ENCODE measurements at places on chromosomes 7 and 10. TPM values are rescaled to one million over a fixed set of nuclear protein-coding genes. Genes with fewer than 3 reads are reported as not detected.

DNA sequence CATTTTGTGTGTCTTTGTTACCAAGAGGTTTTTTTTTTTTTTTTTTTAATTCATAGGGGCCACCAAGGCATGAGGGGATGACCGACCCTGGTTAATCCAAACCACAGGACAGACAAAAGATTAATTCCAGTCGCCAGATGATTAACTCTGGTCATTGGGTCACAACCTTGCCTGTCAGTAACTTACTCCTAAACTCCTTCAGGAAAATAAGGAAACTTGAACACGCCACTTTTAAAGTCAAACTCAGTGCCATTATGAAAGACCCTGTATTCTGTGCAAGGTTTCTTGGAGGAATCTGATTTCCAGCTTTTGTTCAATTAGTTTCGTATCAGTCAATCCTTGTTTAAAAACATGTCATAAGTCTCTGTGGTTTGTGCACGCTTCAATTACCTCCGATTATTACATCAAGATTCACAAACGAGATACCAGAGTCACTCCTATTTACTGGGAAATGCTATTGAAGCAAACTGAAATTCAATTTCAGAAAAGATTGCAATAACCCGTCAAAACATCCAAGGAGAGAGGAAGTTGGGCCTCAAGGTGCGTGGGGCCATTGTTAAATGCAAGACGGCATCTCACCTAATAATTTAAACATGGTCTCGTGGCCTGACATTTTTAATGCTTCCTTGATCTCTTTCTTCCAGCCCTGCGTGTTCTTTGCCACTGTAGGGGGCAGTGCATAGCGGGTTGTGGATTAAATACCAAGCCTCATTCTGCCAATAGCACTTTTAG, 44.0 kb downstream of the NRP1 start:
- DNase-seq = peak; percentile 68

- no peak for DNase-seq
These were observed 11.9 kb downstream of the PKD1L1 start for GRCh38 chr7:47936323-47936722.

DNA sequence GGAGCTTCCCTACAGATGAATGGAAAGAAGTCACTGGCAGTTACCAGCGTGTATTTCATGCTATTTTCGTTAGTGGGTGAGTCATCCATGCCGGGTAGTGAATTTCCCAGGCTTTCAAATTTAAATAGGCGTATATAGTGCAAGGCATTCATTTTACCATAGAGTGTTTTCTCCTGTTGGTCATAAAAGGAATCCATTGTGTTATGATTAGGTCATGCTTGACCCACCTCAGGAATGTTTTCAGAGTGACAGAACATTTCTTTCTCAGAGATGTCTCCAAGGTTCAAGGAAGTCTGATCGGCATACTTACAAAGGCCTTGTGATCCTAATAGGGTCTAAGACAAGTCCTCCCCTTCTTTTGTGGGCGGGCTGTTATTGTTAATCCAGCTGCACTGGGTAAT, 110.7 kb downstream of the AKR1D1 start:
- peak; percentile 17 for DNase-seq

Gene SEMA3C
- 12.4 TPM for total RNA-seq

- DNase-seq = no peak
These were observed 622 bp downstream of the WNT16 start for GRCh38 chr7:121329191-121330052.

- no peak for DNase-seq
These were observed 333.3 kb downstream of the CACNA2D1 start for GRCh38 chr7:82110146-82110840.

GRCh38 chr7:101702362-101702850, 73.3 kb upstream of the MYL10 start:
- peak; percentile 29 for DNase-seq

DNA sequence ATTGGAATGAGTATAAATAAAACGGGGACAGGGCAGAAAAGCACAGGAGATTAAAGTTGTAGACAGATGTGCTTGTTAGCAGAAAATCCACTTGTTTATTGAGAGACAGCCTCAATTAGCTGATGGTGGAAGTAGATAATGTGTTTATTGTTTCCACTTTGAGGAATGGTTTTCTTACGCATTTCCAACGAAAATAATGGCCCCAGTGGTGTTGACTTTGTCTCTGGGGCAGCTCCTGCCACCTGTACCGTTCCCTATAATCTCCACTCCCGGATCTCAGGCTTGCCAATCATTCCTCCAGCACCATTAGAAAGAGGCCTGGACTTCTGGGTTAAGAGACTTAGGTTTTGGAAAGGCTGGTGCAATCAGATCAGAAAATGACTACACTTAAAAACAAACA, 638.7 kb downstream of the PARD3 start:
- no peak for DNase-seq

- DNase-seq = no peak
These were observed 30.1 kb downstream of the C10orf90 start for GRCh38 chr10:126640401-126640800.

DNA sequence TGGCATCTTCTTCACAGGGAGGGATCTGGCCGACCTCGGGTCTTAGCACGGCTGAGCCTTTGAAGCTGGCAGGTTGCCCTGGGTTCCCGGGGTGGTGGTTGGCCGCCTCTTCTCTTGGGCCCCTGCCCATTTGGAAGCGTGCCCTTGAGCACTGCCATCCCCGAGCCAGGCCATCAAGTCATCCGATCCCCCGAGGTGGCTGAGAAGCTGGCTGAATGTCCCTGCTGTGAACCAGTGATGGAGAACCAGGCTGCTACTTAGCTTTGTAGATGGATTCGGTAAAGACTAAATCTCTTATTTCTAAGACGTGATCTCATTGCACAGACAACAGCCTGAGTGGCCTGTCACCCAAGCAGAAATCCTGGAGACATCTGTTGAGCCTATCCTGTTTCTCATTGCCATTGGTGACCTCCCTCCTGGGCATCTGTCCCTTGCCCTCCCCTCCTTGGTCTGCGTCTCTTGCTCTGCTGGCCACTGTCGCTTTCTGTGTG, 74.3 kb downstream of the GRK5 start:
- peak; percentile 78 for DNase-seq

GRCh38 chr7:75743455-75743859, 4.7 kb upstream of the HIP1 start:
- no peak for DNase-seq

GRCh38 chr10:70477661-70478162, 855 bp upstream of the PALD1 start:
- DNase-seq = peak; percentile 42

DNA sequence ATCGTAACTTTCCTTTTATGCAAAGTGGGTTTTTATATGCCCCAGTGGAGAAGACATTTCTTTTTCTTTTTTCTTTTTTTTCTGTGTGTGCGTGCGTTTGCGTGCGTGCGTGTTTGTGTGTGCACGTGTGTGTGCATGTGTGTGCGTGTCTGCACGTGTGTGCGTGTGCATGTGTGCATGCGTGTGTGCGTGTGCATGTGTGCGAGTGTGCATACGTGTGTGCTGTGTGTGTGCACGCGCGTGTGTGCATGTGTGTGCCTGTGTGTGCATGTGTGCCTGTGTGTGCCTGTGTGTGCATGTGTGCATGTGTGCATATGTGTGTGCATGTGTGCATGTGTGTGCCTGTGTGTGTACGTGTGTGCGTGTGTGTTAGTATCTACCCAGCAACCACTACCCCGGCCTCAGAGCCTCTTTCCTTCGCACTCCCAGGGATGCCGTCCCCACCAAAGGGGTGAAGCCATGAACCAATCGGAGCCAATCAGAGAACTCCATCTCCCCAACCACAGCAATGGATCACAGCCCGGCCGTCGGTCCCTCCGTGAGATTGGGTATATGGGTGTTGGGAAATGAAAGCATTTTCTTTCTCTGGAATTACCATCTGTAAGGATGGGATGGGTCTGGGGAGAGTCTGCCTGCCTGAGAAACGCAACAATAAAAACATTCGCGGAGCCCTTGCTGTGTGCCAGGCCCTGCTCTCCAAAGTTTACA, 92.3 kb downstream of the ELFN1 start:
- no peak for DNase-seq

DNA sequence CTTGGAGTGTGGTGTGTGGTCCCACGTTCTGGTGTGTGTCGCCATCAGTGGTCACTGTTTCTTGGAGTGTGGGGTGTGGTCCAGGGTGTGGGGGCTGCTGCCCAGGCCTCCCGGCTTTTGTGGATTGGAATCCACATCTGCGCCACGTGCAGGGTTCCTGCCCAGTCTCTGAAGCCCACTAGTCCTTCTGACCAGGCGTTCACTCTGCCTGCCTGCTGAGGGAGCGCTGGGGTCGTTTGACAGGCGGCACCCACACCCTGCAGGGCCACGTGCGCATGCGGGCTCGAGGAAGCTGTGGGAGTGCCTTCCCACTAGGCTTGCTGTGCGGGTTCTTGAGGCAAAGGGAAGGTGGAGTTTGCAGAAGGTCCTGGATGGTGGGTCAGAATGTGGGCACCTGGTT, 51.4 kb downstream of the INPP5A start:
- no peak for DNase-seq

GRCh38 chr10:100265821-100266485, 1.5 kb downstream of the CWF19L1 start:
- DNase-seq = no peak

Gene AOC1
- total RNA-seq = not detected

GRCh38 chr7:25431956-25432450, 203.7 kb upstream of the NPVF start:
- DNase-seq = no peak

GRCh38 chr10:119120413-119120867, 16.5 kb downstream of the DENND10 start:
- DNase-seq = no peak

DNA sequence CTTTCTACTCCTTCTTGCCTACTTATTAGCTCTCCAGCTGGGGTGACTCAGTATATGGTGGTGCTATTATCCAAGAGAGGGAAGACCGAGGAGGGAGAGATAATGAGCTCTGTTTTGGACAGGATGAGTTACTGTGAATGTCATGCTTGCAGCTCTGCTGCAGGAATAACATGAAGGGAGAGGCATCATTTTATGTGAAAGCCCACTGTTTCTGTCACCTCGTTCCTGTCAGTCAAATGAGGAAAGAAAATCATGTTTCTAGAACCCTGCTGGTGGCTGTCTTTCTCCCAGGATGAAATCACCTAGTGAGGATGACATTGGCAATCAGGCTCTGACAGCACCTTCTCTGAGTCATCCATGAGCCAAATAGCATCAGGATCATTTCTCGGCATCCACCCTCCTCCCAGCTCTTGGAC, 1291.6 kb upstream of the AUTS2 start:
- DNase-seq = peak; percentile 14

DNA sequence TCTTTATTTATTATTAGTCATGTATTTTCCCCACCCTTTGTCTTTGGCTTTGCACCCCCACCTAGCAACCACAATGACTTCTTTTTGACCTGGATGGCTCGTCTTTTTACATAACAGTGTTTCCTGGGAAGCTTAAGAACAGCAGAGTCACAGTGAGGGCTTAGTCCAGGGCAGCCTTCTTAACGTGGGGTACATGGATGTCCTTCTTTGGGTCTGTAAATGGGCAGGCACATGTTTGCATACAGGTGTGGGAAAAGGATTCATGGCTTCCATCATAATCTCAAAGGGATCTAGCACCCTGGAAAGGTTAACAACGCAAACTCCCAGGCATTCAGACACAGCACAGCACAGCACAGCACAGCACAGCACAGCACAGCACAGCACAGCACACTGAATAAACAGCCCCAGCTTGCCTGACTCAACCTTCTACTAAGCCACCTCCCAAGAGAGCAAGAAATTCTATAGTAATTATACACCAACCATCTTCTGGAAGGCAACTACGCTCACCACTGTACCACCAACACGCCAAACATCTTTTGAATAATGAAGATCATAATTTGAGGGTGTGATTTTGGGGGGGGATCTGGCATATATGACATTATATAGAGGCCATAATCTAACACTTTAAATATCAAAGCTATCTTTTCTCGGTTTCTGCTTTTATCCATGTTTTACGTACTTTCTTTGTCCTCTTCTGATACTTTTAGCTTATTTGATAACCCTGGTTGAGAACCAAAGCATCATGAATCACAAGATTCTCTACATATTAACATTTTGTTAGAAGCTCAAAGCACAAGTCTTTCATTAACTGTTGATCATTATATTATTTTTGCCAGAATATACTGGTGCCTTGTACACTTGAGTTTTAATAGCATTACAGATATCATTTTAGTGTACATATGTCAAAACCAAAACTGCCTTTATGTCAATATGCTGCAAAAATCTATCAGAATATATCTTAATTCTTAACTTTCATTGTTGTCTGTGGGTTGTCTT, 177.2 kb upstream of the KLF14 start:
- DNase-seq = peak; percentile 83

DNA sequence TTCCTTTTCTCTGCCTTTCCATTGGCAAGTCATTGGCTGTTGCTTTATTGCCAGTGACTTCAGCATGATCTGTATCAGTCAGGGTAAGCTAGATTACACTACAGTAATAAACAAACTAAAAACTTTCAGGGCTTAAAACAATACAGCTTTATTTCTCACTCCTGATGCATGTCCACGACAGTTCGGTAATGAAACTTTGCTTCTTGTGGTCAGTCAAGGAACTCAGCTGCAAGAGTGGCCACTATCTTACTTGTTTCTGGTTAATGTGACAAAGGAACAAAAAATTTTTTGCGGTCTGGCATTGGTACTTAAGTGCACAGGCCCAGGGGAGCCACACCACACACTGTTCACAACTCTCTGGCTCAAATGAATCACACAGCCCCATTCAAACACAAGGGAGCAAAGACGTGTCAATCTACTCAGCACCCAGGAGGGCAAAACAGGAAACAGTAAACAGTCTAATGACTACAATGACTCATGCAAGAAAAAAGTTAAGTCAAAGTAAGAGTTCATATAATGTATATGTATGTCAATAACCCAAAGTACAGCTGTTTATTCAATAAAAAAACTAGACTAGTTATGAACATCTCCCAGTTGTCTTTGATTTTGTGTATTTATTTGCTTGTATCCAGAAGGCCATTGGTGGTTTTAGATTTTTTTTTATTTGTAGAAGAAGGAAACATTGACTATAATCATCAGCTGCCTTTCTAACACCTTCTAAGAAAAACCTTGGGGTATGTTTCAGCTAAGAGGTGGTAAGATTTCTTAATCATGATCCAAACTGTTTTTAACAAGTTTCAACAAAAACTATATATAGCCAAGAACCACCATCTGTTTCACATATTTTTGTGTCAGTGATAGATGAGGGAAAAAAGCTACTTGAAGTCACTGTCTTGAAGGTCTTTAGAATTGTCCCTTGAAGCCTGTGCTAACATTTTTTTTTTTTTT, 134.4 kb upstream of the FAM3C start:
- DNase-seq = peak; percentile 96

Gene CNPY1
- not detected for total RNA-seq

Gene MKI67
- 242 TPM for total RNA-seq

Gene NANOS1
- total RNA-seq = 0.70 TPM

DNA sequence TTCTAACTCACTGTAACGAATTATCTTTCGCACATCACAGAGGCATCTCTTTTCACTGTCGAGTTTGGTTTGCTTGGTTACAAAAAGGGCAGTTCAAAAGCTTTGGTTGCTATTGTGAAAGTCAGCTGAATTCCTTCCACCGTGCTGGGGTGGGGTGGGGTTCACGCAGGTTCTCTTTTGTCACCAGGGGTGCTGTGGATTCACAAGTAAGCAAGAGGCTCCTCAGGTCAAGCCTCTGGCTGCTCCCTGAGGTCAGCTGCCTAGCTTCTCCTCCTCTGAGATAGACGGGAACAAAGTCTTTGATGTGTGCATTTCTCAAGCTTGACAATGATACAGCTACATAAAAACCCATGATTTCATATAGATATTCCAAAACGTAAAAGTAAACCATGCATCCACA, 47.7 kb downstream of the EGFR start:
- DNase-seq = no peak

Gene GATA3
- 3.1 TPM for total RNA-seq

- DNase-seq = no peak
These were observed 1.0 kb downstream of the INMT start for GRCh38 chr7:30752979-30753378.

GRCh38 chr10:114343623-114344505, 60.4 kb downstream of the AFAP1L2 start:
- no peak for DNase-seq

Gene COL17A1
- not detected for total RNA-seq

Gene AOAH
- total RNA-seq = not detected

Gene PI4K2A
- total RNA-seq = 21.3 TPM
